ENCODE measurements at places on chromosomes 4 and X.

DNA sequence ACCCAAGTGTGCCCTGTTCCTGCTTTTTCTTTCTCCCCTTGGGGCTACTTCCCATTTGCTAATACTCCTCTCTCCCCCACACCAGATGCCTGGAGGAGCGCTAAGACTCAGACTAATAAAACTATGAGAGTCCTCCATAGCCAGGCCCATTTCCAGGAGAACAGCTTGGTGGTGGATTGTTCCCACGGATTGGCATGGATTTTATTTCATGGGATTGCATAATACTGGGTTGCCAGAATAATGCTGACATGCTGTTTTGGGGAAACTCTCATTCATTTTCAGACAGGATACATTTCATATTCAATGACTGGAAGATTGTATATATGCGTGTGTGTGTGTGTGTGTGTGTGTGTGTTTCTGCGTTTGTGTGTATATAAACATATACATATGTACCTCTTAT is 447.5 kb upstream of the PITX2 start:
- DNase-seq = no peak

- no peak for DNase-seq
These were observed 37.9 kb downstream of the FAT1 start for GRCh38 chr4:186685767-186686183.

GRCh38 chr4:142840516-142841123 is 5.5 kb downstream of the INPP4B start:
- DNase-seq = no peak

- DNase-seq = no peak
These were observed 113.6 kb upstream of the TEX13C start for GRCh38 chrX:125205918-125206665.

- no peak for DNase-seq
These were observed 624.2 kb downstream of the GLUD2 start for GRCh38 chrX:121671649-121672048.

GRCh38 chr4:176376032-176376614 is 56.4 kb downstream of the SPCS3 start:
- no peak for DNase-seq

DNA sequence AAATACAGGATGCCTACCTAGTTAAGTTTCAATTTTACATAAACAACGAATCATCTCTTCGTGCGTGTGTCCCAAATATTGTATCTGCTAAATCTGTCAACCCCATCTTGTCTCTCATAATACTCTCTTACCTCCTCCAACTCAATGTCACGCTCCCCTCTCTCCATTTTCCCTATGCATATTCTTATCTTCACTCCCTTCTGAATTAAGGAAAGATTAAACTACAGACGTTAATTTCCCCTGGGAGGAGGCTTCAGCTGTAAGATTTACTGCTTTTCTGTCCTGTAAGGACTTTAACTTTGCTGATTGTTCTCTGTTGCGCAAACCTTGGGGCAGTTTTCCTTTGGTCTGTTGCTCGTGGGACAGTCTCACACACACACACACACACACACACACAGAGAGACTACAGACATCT is 455 bp upstream of the ABCB7 start:
- DNase-seq = no peak

DNA sequence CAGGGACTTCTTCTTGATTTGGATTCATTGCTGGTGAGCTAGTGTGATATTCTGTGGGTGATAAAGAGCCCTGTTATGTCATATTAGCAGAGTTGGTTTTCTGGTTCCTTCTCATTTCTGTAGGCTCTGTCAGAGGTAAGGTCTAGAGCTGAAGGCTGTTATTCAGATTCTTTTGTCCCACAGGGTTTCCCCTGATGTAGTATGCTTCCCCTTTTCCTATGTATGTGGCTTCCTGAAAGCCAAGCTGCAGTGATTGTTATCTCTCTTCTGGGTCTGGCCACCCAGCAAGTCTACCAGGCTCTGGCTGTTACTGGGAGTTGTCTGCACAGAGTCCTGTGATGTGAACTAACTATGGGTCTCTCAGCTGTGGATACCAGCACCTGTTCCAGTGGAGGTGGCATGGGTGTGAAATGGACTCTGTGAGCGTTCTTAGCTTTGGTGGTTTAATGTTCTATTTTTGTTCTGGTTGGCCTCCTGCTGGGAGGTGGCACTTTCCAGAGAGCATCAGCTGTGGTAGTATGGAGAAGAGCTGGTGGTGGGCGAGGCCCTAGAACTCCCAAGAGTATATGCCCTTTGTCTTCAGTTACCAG is 373.7 kb downstream of the AR start:
- no peak for DNase-seq

GRCh38 chr4:103482893-103483292 is 236.9 kb downstream of the TACR3 start:
- no peak for DNase-seq

- DNase-seq = no peak
These were observed 5.5 kb upstream of the PAK3 start for GRCh38 chrX:111090458-111090857.

DNA sequence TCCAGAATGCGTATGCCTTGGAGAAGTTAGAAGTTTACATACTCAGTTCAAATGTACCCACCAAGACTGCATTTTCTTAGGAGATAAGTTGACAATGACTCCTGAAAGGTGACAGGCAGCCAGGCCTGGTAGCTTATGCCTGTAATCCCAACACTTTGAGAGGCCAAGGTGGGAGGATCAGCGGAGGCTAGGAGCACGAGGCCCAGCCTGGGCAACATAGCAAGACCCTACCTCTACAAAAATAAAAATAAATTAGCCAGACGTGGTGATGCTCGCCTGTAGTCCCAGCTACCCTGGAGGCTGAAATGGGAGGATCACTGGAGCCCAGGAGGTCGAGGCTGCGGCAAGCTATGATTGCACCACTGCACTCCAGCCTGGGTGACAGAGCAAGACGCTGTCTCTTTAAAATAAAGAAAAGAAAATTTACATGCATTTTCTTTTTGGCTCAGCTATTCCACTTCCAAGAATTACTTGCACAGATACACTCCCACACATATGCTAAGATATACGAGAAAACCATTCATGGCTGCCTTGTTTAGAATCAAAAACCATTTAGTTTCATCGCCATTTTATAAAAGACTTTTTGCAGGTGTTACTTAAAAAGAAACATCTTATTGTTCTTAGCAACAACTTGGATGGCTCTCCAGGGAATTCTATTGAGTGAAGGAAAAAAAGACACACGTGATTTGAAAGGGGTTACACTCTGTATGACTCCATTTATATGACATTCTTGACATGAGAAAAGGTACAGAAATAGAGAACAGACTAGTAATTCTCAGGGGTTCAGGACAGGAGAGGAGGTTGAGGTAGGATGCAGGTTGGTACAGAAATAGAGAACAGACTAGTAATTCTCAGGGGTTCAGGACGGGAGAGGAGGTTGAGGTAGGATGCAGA is 66.3 kb downstream of the DHRSX start:
- no peak for DNase-seq

DNA sequence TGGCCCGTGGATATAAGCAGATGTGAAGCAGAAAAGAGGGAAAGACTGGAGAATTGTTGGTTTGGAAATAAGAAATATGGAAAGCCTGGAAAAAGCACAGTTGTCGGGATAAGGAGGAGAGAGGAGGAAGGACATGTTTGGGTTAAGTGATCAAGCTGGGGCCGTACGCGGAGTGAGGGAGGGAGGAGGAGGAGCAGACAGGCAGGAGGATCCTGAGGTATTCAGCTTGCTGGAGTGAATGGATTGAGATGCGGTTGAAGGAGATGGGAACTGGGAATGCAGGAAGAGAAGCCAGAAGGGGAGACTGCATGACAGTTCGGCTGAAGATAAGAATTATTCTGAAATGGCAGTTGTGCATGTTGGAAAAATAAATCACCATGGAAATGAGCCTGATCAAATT is 21.2 kb downstream of the ZFP42 start:
- DNase-seq = no peak

GRCh38 chrX:52140020-52140419 is 44.7 kb upstream of the MAGED4 start:
- no peak for DNase-seq

DNA sequence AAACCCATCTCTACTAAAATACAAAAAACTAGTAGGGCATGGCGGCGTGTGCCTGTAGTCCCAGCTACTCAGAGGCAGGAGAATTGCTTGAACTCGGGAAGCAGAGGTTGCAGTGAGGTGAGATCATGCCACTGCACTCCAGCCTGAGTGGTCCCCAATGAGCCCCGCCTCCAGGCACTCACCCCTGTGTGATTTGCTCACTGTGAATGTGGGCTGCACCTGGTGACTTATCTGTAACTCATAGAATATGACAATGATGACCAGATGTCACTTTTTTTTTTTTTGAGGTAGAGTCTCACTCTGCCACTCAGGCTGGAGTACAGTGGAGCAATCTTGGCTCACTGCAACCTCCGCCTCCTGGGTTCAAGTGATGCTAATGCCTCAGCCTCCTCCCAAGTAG is 49.0 kb upstream of the HOPX start:
- no peak for DNase-seq
